ENCODE measurements at places on chromosomes 12 and 14. TPM values are rescaled to one million over a fixed set of nuclear protein-coding genes. Genes with fewer than 3 reads are reported as not detected.

The FAM181A gene
- total RNA-seq, result not detected

GRCh38 chr12:50572287-50572686 lies 67.5 kb downstream of the DIP2B start:
- no peak for DNase-seq

GRCh38 chr12:1603269-1603993 lies 9.1 kb upstream of the FBXL14 start:
- no peak for DNase-seq

DNA sequence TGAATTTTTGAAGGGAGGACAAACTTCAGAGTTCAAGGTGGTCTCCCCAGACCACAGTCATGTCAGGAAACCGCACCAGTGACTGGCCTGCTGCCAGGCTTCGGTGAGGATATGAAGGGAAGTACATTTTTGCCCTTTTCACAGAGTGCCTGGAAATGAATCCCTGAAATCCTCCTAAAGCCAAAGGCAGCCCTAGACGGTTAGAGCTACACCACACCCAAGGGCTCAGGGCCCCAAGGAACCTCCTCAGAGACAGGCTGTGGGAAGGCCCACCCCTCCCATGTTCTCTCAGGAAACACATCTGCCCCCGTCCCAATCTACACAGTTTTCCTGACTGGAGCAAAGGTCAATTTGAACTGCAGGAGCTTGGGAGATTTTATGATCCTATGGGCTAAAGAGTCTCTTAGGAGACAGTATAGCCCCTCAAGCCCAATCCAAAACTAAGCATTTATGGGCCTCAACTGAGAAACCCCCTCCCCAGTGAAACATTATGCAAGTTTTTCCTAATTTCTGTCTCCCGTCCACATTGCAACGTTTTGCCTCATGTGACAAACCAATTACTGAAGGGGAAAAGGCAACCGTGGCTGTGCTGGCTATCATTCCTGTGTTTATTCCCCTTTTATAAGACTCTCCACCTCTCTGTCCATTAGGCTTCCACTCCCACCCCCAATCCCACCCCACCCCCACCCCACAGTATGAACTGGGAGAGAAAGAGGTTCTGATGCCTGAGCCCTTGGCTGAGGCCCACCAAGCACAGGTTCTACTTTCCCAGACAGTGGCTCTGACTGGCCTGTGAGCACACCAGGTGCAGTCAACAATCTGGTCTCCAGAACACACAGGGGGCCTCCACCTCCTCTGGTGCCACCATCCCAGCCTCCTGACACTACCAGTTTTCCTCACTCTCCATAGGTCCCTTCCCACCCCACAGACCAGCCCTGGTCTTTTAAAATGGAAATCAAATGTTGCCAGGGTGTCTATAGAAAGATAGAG lies 9.6 kb upstream of the RNASE1 start:
- no peak for DNase-seq

- no peak for DNase-seq
Measured at GRCh38 chr14:56102941-56103340, 15.3 kb upstream of the PELI2 start.

- DNase-seq, result no peak
Measured at GRCh38 chr14:44412858-44413569, 94.1 kb downstream of the FSCB start.

- DNase-seq, result peak; percentile 40
Measured at GRCh38 chr12:54020591-54021405, 7.4 kb upstream of the HOXC6 start.

DNA sequence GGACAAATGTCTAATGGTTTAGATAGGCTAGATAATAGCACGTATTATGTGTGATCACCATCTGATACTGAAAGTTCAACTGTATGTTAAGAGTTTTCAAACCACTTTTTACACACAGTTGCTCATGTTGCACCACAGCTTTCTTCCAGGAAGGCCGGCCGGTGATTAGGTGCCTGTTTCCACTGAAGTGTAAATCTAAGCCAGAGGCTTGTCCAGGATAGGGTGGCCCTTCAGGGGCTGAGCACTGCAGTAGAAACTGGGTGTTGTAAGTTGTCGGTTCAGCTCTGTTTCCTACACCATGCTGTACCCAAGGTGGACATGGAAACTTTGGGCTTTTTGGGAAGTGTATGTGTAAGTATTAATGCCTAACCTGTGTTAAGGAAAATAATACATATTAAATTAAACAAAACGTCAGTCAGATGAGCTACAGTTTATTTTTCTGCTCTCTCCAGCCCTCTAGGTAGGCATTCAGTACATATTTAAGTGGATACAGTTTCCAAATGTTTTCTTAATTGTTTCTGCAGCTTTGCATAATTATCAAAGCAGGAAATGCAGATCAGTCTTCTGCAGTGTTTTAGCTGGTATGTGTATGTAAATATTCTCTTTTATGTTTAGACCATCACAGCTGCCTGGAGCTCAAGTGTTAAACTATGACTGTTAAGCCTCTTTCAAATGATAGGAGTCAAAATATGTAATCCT lies 30.9 kb downstream of the TDP1 start:
- DNase-seq, result no peak

GRCh38 chr12:107207931-107208525 lies 114.7 kb upstream of the CRY1 start:
- no peak for DNase-seq

DNA sequence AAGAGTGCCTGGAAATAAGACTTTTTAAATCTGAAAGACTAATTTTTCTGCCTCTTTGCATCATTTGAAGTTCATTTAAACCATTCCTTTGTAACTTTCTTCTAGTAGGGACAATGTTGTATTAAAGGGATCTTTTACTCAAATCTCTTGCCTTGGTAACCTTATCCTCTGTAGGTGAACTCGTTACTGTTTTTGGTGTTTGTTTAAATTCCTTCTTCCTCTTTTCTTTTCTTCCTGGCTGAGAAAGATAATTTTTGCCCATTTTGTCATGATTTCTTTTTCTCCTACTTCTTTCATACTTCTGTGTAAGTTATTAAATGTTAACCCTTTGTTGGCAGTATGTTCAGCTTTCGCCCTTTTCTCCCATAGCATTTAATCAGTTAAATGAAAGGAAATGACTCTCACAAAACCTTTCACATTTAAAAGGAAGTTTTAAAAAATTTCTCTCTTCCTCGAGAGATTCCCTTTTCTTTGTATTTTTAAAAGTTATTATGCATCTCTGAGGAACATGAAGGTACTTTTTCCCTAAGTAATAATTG lies 10.3 kb downstream of the VEZT start:
- no peak for DNase-seq

The METTL1 gene
- 16.2 TPM for total RNA-seq

GRCh38 chr12:113561068-113561780 lies 89.6 kb upstream of the LHX5 start:
- no peak for DNase-seq

The HOXC12 gene
- total RNA-seq, result not detected

- no peak for DNase-seq
Measured at GRCh38 chr12:2895051-2895451, 4.4 kb downstream of the TULP3 start.

The PZP gene
- total RNA-seq, result 0.87 TPM

GRCh38 chr12:8156845-8157244 lies at the start of gene ZNF705A:
TSS of gene ZNF705A (plus strand) at chr12:8157015. CDS start at chr12:8172626, 15,611 bp downstream.
- no peak for DNase-seq

The NFATC4 gene
- 85.5 TPM for total RNA-seq

The LTB4R2 gene
- 3.7 TPM for total RNA-seq

The GPR33 gene
- not detected for total RNA-seq

- DNase-seq, result no peak
Measured at GRCh38 chr12:96770219-96771102, 136.6 kb upstream of the NEDD1 start.

The EAPP gene
- 32.2 TPM for total RNA-seq

The SARNP gene
- 48.3 TPM for total RNA-seq

The CLEC9A gene
- total RNA-seq, result 0.42 TPM

DNA sequence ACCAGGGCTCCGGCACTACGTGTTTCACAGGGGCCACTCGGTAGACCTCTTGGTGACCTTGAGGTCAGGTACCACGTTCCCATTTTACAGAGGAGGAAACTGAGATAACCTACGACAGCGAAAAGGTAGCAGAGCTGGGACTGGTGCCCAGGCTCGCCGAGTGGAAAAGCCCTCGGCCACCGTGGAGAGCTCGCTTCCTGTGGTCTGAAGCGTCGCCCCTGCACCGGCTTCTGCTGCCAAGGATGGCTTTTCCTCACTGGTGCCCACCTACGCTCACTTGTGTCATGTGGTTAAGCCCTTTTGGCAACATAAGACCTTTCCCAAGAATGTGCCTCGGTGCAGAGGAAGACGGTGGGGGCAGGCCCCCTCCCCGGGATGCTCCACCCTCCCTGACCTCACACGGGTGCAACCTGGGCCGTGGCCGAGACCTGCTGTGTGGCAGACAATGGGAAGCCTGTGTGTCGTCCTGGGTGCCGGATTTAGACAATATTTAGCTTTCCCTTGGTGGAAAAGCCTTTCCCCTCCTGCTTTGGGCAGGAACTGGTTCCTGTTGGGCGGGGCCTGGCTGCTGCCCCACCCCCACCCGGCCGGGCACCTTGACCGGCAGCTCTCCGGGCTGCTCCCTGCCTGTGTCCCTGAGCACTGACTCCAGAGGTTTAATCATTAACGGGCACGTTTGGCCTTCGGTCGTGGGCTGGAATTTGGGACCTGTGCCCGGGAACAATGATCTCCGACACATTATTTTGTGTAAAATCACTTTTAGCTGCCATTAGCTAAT lies 32.4 kb upstream of the PPP1R13B start:
- no peak for DNase-seq

GRCh38 chr12:19572920-19573558 lies 133.7 kb downstream of the AEBP2 start:
- no peak for DNase-seq

DNA sequence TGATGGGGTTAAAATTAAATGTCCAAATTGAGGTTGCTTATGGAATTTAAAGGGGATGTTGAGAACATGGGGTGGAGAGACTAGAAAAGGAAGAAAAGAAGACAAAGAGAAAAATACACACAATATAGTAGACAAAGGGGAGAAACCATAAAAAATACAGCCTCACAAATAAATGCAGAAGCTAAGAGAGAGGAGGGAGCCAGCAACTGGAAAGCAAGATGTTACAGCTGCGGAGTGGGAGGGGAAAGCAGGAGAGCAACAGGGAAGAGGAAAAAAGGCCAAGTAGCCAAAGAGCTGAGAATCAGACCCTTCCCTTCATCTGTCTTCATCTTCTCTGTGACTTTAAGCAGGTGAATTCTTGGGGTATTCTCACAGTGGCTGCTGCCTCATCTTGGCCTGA lies 39.7 kb upstream of the SMUG1 start:
- DNase-seq, result no peak

DNA sequence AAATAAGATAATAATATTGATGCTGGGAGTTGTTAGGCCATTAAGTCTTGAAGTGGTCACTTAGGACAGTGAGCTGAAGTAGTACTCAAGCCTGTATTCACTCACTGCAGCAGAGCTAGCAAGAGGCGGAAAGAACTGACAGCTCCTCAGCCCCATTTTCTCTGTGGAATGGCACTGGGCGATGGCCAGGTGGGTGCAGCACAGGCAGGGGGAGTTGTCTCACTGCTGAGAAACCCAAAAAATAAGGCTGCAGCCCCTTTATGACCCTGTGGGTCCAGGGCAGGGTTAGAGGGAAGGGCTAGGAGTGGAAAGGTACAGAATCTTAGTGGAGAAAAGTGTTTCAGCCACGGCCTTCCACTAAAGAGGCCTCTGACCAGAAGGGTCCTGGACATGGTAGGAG lies 35.5 kb downstream of the PDZRN4 start:
- no peak for DNase-seq

DNA sequence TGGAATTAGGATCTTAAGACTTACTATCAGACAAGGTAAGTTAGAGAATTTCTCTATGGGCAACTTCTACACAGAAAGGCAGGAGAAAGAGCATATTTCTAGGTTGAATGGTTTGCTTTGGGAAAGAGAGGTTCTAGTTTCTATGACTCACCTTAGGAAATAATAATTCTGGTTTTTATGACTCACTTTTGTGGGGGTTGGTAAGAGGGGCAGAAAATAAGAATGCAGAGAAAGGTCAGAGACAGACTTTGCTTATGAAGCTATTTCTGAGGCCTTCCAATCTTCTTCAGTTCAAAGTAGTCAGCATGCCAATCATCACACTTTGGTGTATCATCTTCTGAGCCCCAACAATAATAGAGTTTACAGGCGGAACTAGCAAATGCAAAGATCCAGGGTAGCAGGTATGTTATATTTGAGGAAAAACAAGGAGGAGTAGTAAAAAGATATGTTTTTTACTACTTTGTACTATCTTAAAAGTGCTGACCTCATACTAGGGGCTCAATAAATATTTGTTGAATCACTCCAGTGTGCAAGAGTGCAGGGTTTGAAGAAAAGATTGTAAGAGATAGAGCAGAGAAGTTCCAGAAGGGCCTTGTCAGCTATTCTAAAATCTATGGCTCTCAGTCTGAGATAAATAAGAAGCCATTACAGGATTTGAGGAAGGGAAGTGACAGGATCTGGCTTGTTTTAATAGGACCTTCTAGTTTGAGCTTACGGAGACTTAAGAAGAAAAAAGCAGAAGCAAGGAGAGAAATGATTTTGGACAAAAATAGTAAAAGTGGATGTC lies 56.7 kb upstream of the LRFN5 start:
- no peak for DNase-seq

DNA sequence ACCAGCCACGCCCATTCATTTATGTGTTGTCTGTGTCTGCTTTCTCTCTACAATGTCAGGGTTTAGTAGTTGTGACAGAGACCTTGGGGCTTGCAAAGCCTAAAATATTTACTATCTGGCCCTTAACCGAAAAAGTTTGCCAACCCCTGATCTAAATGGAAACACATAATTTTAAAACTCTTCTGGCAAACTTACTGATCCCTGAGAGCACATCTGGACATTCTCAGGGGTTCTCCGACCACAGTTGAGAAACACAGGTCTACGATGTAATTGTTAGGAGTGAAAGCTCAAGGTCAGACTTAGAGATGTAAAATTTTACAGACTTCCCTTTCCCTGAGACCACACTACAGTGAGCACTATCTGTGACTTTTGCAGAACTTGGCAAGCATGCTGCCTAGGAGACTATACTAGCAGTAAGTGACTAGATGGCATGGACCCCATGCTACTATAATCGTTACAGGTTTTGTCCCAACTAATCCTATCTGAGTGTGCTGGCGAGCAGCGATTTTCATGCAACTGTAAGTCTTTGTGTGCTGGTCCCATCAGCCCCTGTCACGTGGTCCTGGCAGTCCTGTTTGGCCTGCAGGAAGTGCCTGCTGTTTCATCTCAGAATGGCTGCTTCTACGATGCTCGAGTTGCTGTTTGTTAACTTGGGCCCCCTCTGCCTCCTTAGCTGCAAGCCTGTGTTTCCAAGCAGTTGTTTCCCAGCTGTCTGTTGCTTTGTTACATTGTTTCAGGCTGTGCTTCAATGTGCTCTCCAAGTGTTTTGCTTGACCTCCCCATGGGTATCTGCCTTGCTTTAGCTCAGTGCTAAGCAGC lies 21.6 kb downstream of the TMTC2 start:
- DNase-seq, result no peak

GRCh38 chr14:74683406-74683805 lies 29.5 kb downstream of the AREL1 start:
- DNase-seq, result no peak
